ENCODE measurements at places on chromosomes 11 and 22.

DNA sequence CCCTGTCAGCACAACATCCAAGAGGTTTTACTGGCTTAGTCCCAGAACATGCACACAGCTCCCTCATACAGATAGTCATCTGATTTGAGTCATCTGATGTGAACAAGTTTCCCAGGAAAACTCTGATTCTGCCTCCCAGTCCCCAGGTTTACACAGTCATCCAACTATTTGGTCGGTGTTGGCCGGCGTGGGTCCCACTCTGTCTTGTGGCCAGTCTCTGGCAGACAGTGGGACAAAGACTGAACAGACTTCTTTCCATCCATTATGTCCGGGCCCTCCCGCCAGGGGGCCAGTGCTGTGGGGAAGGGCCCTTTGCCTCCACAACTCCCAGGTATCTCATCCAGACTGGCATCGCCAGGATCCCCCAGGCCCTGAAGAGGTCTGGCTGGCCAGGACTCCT, 60.0 kb downstream of the BTG4 start:
- DNase-seq = no peak

- DNase-seq = no peak
Observed at GRCh38 chr22:47088480-47089158, 326.2 kb downstream of the TBC1D22A start.

- no peak for DNase-seq
Observed at GRCh38 chr11:460331-461199, 10.5 kb downstream of the PTDSS2 start.

DNA sequence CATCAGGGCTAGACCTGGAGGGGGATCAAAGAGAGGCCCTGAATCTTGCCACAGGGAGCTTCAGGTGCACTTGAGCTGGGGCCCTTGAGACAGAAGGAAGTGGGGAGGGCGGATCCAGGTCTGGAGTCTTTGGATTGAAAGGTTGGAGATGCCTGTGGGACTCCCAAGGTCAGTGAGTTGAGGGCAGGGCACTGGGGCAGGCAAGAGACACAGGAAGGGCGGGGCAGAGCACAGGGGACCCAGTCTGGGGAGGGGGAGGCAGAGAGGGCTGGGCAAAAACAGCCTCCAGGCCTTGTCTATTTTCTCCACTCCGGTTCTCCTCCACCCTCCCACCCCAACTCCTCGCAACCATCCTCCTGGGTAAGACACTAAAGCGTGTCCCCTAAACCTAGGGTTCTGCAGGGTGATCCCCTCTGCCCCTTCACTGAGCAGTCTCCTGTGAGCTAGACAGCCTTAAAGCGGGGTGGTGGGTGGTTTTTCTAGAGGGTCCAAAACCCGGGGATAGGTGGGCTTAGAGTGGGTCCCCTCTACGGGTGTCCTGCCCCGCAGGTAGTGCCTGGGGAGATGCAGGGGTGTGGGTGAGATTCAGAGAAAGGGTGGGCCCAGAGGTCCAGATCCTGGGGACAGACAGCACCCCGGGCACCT, 38.6 kb upstream of the CELSR1 start:
- DNase-seq = no peak

DNA sequence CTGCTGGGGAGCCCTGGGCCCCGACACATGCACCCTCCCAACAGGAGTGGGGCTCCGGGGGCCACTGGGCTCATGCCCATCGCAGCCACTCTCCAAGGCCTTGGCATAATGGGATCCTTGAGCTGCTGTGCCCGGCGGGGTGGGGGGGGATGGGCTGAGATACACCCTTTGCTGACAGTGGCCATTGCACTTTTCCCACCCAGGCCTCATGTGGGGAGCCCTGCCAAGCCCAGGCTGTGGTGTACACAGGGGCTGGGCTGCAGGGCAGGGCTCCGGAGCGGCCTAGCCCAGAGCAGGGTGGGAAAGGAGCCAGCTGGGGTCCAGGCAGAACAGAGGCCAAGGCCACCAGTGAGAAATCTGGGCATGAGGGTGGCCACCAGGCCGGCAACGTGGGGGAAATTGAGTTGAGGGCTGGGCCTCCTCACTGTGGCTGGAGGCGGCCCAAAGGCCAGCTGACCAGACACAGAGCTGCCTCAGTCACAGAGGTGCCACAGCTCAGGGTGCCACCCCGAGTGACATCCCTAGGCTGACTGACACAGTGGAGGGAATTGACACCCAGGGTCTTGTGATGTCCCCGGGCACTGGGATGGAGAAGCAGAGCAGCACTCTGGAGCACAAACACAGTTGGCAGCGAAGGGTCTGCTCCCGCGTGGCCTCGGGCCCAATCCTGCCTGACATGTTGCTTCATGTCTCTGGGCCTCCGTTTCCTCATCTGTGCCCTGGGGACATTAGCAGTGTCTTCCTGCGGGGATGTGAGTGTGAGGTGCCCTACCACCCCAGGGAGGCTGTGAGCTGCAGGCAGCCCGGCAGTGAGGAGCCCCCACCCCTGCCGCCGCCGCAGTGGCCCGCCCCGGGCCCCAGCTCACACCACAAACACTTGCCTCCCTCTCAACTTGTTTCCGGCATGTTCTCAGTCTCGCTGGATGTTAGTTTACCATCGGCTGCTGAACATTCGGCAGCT, 30.4 kb downstream of the RTN4R start:
- no peak for DNase-seq

GRCh38 chr11:88169471-88169870, 5.8 kb downstream of the RAB38 start:
- no peak for DNase-seq

DNA sequence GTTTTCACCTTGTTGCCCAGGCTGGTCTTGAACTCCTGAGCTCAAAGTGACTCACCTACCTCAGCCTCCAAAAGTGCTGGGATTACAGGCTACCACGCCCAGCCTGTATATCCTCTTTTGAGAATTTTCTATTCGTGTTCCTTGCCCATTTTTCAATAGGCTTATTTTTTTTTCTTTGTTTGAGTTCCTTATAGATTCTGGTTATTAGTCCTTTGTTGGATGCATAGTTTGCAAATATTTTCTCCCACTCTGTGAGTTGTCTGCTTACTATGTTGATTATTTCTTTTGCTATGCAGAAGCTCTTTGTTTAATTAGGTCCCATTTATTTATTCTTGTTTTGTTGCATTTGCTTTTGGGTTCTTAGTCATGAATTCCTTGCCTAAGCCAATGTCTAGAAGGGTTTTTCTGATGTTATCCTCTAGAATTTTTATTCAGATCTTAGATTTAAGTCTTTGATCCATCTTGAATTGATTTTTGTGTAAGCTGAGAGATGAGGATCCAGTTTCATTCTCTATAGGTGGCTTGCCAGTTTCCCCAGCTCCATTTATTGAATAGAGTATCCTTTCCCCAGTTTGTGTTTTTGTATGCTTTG, 17.7 kb upstream of the ZBED5 start:
- DNase-seq = no peak

DNA sequence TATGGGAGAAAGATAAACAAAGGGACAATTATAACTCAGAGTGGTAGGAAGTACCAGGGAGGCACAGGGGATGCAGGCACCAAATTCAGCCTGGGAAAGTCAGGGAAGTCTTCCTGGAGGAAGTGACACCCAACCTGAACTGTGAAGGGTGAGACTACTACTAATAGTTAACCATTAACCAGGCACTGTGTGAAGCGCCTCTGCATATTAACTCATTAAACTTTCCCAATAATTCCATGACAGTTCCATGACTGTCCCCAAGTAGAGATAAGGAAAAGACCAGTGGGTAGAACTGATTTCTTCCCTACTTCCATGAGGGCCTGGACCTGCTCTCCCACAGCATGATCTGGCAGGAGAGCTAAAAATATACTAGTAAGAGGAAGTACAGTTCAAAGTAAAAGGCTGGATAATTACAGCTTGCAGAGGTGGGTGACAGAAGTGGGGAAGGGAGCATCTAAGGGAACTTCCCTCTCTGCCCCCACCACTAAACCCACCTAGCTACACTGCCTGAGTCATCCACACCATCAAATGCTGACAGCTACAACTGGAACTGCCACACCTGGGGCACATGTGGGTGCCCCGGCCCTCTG, 4.7 kb upstream of the AP1B1 start:
- no peak for DNase-seq

DNA sequence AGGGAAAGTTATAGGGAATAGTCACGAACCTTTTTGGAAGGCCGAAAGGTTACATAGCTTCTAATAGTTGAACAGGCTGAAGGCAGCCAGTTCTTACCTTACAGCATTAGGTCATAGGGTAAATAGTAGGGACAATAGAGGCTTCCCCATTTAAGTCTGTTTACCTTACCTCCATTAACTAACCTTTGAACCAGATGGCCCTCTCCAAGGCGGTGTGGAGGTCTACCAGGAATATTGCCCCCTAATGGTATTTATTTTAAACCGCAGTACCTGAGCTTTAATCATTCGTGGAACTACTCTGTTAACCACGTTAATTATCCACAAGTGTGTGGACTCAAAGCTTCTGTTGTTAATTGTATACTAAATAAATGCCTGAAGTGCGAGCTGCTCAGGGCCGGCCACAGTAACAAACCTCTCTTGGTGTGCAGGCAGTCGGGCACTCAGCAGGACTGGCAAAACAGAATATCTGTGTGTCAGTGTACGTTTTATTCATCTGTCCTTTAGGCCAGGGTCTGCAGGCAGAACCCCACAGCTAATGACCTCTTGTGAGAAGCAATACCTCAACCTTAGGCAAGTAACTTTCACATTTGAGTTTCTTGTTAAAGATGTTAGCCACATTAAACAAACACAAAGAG, 81.7 kb downstream of the PRCP start:
- no peak for DNase-seq
